GM06990 (cell line): ENCODE measurements at places on chromosomes 2 and 18.

DNA sequence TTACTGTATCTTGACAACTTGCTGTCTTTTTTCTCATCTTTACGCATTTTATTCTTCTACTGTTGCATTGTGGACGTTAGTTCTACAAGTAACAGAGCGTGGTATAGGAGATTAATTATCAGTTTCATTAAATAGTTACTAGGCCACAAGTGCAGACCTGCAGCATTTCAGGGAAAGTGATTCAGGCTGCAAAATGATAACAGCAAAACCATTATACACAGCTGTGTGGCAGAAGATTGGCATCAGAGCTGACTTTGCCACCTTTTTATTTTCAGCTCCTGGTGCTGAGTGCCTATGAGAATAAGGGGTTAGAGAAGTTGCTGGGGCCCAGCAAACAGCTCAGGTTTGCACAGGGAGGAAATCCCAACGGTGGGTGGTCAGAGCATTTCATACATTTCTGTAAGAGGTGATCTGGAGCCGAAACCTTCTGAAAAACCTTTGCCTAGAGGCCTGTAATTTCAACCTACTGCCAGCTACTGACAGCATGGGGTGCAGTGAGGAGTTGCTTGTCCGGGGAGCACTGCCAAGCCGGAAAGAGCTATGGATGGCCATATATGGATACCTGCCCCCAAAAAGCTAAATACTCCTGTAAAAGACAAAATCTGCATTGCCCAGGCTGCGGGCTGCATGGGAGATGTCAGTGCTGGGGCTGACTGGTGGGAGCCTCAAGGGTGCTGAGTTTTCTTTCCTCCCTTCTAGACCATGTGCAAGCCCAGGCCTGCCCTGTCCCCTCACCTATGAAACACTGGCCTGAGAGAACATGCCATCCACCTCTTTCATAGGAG lies 2.7 kb upstream of the CCBE1 start:
- no peak for DNase-seq

DNA sequence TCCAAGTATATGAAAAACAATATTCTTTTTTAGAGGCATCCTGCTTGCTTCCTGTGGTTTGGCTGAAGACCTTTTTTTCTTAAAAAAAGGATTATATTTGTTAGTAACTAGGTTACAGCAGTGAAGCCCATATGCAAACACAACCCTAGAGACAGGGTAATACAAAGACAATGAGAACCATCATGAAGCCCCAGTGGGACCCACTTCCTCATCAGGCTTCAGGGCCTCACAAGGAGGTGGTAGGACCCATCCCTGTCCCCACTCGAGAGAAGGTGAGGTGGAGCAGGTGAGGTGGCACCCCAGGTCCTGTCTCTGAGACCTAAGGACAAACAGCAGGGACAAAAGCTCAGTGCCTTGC lies 80.3 kb downstream of the EDAR start:
- no peak for DNase-seq

DNA sequence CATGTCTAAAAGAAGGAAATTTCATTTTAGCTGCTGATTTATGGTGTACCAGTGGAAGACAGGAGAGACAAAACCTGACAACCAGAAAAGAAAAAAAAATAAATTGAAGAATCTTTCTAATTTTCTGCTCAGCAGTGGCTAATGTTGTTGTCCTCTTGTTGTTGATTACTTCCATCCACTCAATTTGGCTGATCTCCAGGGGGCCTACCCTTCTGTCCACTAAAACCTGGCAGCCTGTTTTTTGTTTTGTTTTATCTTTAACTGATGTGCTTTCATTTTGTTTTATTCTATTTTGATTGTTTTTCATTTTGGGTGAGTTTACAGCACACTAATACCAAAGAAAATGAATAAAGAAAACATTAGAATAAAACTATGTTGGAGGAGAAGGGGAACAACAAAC lies 27.4 kb downstream of the TFPI start:
- no peak for DNase-seq

- no peak for DNase-seq
Measured at GRCh38 chr2:44562737-44563136, 201.0 kb downstream of the CAMKMT start.
